Right hindlimb (tissue), 1 donor: ENCODE measurements at places on chromosomes 16 and 17.
A peak's percentile ranks its signal among the peaks of the same experiment; 100 is the strongest.

GRCh38 chr17:64947152-64947551 lies 27.9 kb upstream of the LRRC37A3 start:
- no peak for DNase-seq

- peak; percentile 72 for DNase-seq
These were observed 3.9 kb downstream of the TIMM22 start for GRCh38 chr17:1000597-1001461.

- no peak for DNase-seq
These were observed 32.6 kb downstream of the NUBP1 start for GRCh38 chr16:10776280-10776679.

- DNase-seq, result peak; percentile 93
These were observed at the start of gene TIMP2 for GRCh38 chr17:78925234-78925633. TSS of gene TIMP2 (minus strand) at chr17:78925387. CDS start at chr17:78925088, 299 bp downstream.

GRCh38 chr16:86882586-86883280 lies 304.4 kb downstream of the FOXL1 start:
- peak; percentile 67 for DNase-seq
